ENCODE measurements at places on chromosomes 16 and 17.
A peak's percentile ranks its signal among the peaks of the same experiment; 100 is the strongest.

GRCh38 chr17:45906237-45906636 lies 11.9 kb downstream of the MAPT start:
- peaks cover 9% of the 10 kb centered on the region for H3K4me1 ChIP-seq
- no peak for DNase-seq
- no peak overlapping the region for H3K27ac ChIP-seq
- H3K27me3 ChIP-seq: peaks cover 50% of the 10 kb centered on the region

GRCh38 chr17:74744714-74745547 lies 3.5 kb upstream of the NHERF1 start:
- H3K27me3 ChIP-seq: no peaks in the 10 kb centered on the region
- DNase-seq: peak; percentile 60
- H3K4me1 ChIP-seq: peaks cover 79% of the 10 kb centered on the region
- H3K36me3 ChIP-seq: peaks cover 5% of the 10 kb centered on the region

DNA sequence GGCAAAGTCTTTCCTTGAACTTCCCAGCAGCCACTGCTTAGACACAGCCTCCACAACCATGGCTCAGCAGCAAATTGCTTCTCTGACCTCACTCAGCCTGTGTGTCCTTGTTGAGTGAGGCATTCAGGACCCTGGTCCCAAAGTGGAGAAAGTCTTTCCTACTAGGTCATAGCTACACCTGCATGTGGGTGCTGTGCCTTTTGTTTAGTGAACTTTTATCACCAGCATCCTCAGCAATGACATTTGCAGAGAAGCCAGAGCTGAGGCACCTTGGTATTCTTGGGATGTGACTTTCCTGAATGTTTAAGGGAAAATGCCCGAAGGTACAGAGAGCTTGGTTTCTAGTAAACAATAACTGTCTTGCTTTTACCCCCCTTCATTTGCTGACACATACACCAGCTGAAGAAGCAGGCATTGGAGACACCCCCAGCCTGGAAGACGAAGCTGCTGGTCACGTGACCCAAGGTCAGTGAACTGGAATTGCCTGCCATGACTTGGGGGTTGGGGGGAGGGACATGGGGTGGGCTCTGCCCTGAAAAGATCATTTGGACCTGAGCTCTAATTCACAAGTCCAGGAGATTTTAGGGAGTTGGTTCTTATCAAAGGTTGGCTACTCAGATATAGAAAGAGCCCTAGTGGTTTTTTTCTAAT lies 20.9 kb upstream of the STH start:
- DNase-seq: no peak
- H3K27ac ChIP-seq: no peak overlapping the region
- peaks cover under 1% of the 10 kb centered on the region for H3K36me3 ChIP-seq
- no peaks in the 10 kb centered on the region for H3K27me3 ChIP-seq
- peaks cover 3% of the 10 kb centered on the region for H3K4me1 ChIP-seq

DNA sequence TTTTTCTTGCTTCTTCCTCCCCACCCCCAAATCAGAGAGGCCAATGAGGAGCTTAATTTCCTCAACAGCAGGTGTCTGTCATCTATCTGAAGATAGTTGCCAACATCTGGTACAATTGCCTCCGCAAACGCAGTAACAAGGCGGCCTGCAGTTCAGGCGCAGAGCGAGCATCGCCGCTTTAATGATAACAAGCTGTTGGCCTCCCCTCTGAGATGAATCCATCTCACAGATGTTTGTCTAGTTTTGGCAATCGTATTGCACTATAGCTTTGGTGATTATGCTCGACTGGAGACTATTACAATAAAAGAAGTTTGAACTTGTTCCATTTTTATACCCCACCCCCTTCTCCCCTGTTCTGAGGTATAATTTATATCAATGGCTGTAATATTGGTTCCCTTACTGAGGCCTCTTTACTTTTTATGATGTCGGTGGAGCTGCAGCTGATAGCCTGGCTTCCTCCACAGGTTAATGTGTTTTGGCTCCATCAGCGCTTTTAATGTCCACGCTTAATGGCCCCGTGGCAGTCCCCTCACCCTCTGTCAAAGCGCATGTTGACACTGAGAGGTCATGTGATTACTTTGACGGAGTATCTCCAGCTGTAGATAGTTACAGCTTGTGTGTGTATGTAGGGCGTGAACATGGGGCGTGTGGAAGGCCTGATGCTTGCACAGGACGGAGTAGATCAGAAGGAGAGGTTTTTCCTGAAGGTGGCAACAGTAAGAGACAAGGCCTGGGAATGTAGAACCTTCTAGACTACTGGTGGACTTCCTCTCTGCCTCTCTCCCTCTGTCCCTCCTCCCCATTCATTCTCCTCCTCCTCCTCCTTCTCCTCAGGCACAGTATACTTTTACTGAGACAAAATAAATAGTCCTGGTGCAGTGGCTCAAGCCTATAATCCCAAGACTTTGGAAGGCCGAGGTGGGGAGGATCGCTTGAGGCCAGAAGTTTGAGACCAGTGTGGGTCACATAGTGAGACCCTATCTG lies 164.7 kb downstream of the MSI2 start:
- H3K27me3 ChIP-seq: no peaks in the 10 kb centered on the region
- H3K4me1 ChIP-seq: peaks cover 48% of the 10 kb centered on the region
- no peak overlapping the region for H3K4me3 ChIP-seq
- no peak overlapping the region for H3K27ac ChIP-seq
- H3K36me3 ChIP-seq: peaks cover 11% of the 10 kb centered on the region

- H3K27ac ChIP-seq: no peak overlapping the region
- H3K36me3 ChIP-seq: no peaks in the 10 kb centered on the region
- peaks cover 1% of the 10 kb centered on the region for H3K27me3 ChIP-seq
- H3K4me1 ChIP-seq: no peaks in the 10 kb centered on the region
These were observed 148.7 kb upstream of the ZFHX3 start for GRCh38 chr16:73196670-73197069.
